ENCODE measurements at places on chromosomes 7 and 10.

GRCh38 chr10:75048669-75049098 is 62.8 kb upstream of the SAMD8 start:
- no peak for DNase-seq

DNA sequence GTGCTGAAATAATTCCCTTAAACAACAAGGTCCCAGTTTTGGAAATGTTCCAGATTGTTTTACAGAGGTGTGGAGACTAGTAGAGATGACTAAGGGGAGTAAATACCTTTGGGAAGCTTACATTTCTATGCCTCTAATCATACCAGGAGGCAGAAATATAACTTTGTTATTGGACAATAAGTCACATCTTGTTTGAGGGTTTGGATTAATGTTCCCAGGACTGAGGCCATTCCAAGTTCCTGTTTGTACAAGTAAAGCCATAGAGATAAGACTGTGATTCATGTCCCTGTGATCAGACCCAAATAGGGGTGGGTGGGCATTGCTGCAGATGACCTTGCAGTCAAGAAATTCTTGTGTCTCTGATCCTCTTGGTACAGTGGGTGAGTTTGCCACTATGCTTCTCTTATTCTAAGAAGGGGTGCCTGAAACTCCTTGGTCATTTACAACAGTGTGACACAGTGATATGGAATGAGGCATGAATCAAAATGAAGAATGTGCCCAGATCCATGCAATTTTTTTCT is 508.3 kb downstream of the SORCS3 start:
- DNase-seq = no peak

DNA sequence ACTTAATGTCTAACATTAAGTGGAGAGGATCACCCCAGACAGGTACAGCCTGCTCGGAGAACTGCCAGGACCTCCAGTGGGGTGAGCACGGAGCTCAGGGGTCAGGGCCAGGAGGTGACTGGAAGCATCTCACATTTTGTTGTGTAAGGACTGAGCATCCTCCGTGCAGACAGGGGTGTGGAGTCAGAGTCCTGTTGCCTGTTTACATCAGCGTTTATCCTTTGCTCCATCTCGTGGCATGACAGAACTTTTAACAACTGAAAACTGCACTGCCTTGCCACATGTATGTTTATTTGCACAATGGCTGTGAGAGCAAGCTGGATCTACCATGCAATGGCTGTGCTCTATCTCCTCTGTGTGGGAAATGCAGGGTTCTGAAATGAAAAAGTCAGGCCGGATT is 175.4 kb upstream of the AKR1E2 start:
- no peak for DNase-seq

DNA sequence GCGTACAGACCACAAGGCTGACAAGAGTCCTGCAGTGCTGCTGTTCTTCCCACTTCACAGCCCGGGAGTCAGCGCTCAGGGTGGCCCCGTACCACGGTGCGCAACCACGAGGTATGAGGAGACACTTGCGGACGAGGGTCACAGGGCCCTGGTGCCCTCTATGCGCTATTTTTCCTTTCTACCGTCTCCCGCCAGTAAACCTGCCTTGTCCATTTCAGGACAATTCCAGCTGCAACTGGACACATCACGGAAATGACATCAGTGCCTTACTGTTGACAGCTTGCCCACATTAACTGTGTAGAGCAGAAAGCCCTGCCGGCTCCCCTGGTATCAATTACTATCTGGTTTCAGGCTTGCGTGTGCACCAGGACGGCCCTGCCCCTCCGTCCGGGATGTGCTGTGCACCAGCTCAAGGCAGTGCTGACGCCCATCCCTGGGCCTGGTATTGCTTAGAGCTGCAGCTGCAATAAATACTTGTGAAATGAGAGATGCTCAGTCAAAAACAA is 65.1 kb downstream of the ZRANB1 start:
- no peak for DNase-seq

- DNase-seq = no peak
Measured at GRCh38 chr10:70500368-70500767, 21.8 kb downstream of the PALD1 start.

DNA sequence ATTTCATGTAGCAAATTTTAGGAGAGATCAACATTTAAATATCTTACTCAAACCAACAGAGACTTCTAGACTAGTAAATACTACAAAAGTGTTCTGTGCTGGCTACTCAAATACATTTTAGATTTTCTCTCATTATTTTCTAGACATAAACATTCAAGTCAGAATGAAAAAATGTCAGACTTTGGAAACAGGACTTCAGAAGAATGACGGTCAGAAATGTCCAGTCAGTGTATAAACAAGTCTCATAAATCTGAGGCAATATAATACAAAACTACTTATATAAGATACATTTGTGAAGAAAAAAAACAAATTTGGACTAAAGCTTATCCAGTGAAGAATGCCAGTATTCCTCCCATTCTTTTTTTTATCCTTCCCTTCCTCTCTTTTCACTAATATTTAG is 25.9 kb downstream of the RNLS start:
- DNase-seq = no peak

- no peak for DNase-seq
Measured at GRCh38 chr7:2969398-2970306, 74.0 kb downstream of the CARD11 start.

- DNase-seq = no peak
Measured at GRCh38 chr7:55308186-55308929, 56.8 kb upstream of the LANCL2 start.

GRCh38 chr7:18059171-18059570 is 31.5 kb upstream of the PRPS1L1 start:
- DNase-seq = no peak

DNA sequence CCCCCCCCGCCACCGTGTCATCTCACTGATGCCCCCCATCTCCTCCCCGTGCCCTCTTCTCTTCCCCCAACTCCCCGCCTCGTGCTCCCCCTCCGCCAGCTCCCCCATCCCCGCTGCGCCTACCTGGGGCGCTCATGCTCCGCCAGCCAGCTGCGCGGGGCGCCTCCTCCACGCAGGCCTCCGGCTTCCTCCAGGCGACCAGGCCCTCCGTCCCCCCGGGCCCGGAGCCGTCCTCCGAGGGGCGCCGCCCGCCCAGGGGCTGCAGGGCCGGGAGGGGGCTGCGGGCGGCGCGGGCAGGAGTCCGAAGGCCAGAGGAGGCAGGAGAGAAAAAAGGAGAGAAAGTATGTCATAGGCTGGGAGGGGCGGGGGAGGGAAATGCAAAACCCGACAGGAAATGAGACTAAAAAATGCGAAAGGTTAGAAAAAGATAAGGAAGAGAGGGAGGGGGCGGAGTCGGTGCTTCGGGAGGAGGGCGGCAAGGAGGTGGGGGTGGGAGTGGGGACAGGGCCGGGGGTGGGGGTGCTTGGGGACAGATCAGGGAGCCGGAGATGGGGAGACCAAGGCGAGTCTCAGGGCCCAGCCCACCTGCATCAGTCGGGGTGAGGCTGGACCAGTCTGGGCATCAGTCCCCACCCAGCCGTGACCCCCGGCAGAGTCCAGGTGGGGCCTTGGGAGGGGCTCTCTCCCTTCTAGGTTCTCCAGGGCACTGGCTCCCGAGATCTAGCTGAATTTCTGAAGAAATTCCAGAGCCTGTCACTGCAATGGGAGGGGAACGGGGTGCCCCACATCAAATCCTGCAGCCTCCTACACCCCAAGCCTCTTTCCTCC is at the start of gene CARD11:
Gene CARD11, minus strand, starts transcription at position 324 of the 828 bp plus-strand sequence. CDS start 85,361 bp downstream, outside the sequence.
- DNase-seq = no peak

DNA sequence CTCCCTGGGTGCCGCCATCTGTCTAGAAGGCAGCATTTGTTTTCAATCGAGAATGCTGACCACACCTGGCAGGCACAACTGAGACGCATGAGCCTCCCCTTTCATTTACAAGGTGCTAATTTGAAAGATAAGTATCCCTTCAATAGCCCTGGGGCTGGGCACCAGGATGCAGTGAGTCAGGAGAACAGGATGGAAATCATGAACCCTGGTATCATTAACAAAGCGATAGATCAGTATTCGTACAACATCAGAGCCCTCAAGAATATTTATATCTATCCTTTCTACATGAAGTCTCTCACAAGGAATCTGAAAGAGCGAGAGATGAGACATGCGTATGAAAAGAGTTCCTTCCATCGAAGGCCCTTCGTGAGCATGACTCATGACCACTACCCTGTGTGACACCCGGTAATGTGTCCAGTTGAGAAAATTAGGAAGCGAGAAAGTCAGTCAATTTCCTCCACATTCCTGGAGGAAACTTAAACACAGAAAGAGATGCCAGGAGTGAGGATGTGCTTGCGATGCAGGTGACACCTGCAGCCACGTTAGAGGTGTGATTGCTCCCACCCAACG is 123.1 kb upstream of the PITRM1 start:
- peak; percentile 61 for DNase-seq

DNA sequence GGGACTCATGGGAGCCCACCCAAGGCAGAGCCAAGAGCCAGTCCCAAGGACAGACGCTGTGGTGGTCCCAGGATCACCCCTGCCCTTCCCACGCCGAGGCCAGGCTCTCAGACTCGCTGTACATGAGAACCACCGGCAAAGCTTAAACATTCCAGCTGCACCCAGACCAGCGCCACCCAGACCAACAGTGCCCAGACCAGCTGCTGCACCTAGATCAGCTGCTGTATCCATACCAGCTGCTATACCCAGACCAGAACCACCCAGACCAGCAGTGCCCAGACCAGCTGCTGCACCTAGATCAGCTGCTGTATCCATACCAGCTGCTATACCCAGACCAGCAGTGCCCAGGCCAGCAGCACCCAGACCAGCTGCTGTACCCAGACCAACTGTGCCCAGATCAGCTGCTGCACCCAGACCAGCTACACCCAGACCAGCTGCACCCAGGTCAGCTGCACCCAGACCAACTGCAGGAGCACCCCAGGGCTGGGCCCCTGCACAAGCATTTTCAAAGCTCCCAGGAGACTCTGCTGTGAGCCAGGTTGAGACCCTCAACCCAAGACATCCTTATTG is 47.9 kb upstream of the CNPY1 start:
- no peak for DNase-seq

GRCh38 chr10:103512591-103513379 is 19.3 kb downstream of the NEURL1 start:
- DNase-seq = no peak

- DNase-seq = no peak
Measured at GRCh38 chr7:107850643-107851042, 40.3 kb upstream of the DLD start.
